M059J (cell line): ENCODE measurements at places on chromosomes 11 and 22. TPM values are rescaled to one million over a fixed set of nuclear protein-coding genes. Genes with fewer than 3 reads are reported as not detected.

CHST1 gene
- 0.02 and 0.17 TPM in 2 replicates for total RNA-seq

HEPN1 gene
- total RNA-seq: not detected in 2 replicates

POLR2L gene
- total RNA-seq: 147 and 201 TPM in 2 replicates

OR56A1 gene
- total RNA-seq: not detected in 2 replicates

IGLL5 gene
- not detected in 2 replicates for total RNA-seq

MAJIN gene
- not detected in 2 replicates for total RNA-seq

TENM4 gene
- total RNA-seq: 5.5 and 22.6 TPM in 2 replicates

PDE3B gene
- total RNA-seq: not detected in 2 replicates

NXPE1 gene
- not detected in 2 replicates for total RNA-seq
